ENCODE measurements at places on chromosomes 1 and 21.

- DNase-seq, result peak; percentile 25
These were observed 47.6 kb downstream of the KCNJ6 start for GRCh38 chr21:37868446-37869295.

DNA sequence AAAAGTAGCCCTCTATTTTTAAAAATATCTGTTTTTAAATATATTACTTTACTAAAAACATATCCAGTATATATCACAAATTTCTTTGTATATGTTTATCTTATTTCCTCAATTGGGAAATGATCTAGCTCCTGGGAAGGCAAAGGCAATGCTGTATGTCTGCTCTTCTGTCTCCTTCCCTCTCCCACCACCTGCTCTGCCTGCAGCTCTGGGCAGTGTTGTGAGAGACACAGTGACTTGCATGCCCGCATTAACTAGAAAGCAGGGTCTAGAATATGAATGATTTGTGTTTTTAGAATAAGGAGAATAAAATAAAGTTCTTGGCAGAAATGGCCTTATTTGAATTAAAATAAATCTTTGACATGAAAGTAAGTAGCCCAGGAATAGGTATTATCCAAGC, 11.1 kb downstream of the SLC30A10 start:
- DNase-seq, result no peak

DNA sequence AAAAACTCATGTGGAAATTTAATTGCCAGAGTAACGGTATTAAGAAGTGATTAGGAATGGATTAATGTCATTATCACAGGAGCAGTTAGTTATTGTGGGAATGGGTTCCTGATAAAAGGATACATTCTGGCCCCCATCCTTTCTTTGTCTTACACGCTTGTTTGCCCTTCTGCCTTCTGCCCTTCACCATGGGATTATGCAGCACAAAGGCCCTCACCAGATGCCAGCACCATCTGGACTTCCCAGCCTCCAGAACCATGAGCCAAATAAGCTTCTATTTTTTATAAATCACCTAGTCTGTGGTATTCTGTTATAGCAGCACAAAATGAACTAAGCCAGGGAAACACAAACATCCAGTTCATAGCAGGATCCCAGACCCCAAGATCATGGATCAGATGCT, 33.9 kb upstream of the POU2F1 start:
- DNase-seq, result no peak

DNA sequence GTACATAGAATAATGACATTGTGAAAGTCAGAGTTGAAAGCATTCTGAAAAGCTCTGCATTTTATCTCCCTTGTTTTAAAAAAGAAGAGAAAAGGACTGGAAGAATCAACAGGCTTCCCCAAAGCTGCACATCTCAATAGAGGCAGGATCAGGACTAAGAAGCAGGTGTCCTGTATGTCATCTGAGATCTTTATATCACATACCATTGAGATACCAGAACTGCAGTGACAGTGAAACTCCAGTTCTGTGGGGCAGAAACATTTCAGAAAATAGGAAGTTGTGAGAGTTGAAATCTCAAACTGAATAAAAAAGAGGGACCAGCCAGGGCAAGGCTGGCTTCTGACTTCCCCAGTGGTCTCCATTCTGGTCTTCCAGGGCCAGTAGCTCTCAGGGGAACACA, 33.0 kb upstream of the SH2D1B start:
- DNase-seq, result no peak

GRCh38 chr1:90000934-90001676, 6.2 kb downstream of the ZNF326 start:
- no peak for DNase-seq

DNA sequence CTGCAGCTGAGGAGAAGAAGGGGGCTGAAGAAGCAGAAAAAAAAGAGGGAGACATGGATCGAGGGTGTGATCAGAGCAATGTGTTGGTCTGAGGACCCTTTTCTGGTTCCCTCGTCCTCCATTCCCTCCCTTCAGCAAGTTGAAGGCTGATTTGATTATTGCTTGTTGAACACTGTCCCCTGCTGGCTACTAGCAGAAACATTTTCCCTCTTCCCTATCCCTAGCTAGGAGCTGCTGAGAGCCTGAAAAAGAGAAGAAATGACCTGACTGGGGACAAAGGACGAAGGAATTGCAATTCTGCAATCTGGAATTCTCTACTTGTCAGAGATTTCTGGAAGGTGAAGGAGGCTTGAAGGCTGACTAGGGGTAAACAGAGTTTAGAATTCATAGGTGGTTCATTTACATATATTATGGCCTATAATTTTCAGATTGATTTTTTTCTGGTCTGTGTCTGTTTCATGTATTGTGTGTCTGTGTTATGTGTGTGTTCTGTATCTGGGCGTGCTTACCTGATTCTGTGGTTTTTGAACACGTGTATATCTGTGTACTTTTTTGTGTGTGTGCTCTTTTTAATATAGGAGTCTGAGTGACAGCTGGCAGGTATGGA, 9.8 kb downstream of the NHLH1 start:
- peak; percentile 70 for DNase-seq

GRCh38 chr1:85583611-85584263, 3.2 kb downstream of the CCN1 start:
- no peak for DNase-seq

DNA sequence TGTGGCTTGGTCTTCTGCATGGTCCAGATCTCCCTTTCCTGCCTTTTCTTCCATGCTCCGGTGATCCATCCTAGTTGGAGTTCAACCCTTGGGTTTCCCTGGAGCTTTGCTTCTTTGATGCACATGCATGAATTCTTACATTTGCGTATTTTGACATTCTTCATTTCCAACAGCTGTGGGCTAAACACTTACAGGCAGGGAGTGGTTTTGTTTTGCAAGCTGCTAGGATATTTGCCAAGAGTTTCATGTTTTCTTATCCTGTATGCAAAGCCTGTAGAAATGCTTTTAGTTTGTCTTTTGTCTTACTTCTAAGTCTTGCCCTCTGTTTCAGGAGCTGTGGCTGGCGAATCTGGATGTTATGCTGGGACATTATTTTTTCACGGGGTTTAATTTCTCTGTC, 90.3 kb upstream of the PAXBP1 start:
- no peak for DNase-seq

Measured in HTR-8/SVneo (cell line).